ENCODE measurements at places on chromosomes 7 and 10. TPM values are rescaled to one million over a fixed set of nuclear protein-coding genes. Genes with fewer than 3 reads are reported as not detected.

Gene HGF
- polyA plus RNA-seq = 5.7 TPM

DNA sequence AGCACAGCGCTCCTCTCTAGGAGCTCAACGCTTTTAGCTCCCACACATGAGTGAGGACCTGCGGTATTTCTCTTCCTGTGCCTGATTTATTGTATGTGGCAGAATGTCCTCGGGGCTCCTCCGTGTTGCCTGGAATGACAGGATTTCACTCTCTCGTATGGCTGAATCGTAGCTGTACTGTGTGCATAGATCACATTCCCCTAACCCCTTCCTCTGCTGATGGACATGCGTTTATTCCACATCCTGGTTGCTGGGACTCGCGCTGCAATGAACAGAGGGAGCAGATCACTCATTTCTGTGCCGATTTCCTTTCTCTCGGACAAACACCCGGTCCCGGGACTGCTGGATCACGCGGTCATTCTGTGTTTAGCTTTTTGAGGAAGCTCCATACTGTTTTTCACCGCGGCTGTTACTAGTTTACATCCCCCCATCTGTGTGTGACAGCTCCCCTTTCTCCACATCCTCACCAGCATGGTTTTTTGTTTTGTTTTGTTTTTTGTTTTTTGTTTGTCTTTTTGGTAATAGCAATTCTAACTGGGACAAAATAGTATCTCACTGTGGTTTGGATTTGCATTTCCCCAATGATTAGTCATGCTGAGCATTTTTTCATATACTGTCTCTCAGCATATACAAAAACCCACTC, 76.3 kb downstream of the FOXL3 start:
- no peak for DNase-seq

GRCh38 chr7:107474104-107474521, 4.3 kb downstream of the GPR22 start:
- DNase-seq = no peak

DNA sequence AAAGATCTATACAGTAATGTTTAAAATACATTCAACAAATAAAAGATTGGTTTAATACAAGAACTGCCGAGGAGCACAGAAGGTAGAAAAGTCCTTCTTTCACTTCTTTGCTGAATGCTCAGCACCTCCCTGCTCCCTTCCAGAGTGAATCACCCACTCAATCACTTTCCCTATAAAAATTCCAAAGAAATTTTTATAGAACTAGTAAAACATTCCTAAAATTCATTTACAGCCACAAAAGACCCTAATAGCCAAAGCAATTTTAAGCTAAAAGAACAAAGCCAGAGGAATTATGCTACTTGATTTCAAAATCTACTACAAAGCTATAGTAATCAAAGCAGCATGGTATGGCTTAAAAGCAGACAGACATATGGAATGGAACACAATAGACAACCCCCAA, 320.9 kb downstream of the PCLO start:
- DNase-seq = no peak

DNA sequence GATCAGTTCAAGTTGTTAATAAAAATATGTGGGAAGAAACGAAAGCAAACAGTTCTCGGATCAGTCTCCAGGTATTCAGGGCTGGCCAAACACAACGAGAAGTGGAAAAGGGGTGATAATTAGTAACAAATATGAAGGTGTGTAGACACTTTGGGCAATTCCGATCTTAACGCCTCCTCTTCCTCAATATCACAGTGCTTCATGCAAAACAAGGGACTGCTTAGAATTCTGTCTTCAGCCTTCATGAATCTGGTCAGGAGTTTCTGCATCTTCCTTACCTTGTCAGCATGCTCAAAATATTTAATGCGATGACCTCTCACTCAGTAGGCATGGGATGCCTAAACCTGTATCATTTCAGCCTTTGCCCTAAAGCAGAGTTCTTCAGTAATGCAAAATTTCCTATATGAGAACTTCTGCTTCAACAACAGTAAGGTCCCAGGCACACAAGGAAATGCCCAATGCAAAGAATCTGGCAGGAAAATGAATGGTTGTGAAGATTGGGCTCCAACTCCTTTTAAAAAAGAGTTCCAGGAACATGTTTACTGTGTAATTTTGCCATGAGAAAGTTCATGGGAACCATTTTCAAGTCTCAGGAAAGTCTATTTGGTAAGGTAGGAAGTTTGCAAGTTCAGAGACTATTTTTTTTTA, 23.4 kb upstream of the VAX1 start:
- no peak for DNase-seq

GRCh38 chr7:2894118-2894940, 50.2 kb upstream of the GNA12 start:
- no peak for DNase-seq

- DNase-seq = peak; percentile 83
These were observed 1.3 kb downstream of the COL1A2 start for GRCh38 chr7:94396037-94396431.

GRCh38 chr7:35758421-35758820, 42.4 kb upstream of the SEPTIN7 start:
- DNase-seq = no peak

All from muscle of arm (tissue), 14 donors.